ENCODE measurements at places on chromosomes 11 and 22. TPM values are rescaled to one million over a fixed set of nuclear protein-coding genes. Genes with fewer than 3 reads are reported as not detected.

WBP2NL gene
- total RNA-seq: 2.0 TPM

SLC1A2 gene
- total RNA-seq: not detected

APBB1 gene
- total RNA-seq: 51.1 TPM

BCO2 gene
- total RNA-seq: 1.4 TPM

KCTD21 gene
- total RNA-seq: 10.6 TPM

SLC22A9 gene
- total RNA-seq: not detected

UCP3 gene
- 3.6 TPM for total RNA-seq

CCDC73 gene
- 0.11 TPM for total RNA-seq

TSKU gene
- total RNA-seq: 2.3 TPM

NCAM1 gene
- total RNA-seq: 0.23 TPM

SAAL1 gene
- total RNA-seq: 33.7 TPM

TPST2 gene
- total RNA-seq: 20.0 TPM

MMP8 gene
- total RNA-seq: not detected

RAG2 gene
- total RNA-seq: not detected

PIWIL4 gene
- total RNA-seq: 1.0 TPM

CCDC157 gene
- total RNA-seq: 5.5 TPM

DYNC2H1 gene
- total RNA-seq: 0.68 TPM

APOL4 gene
- total RNA-seq: 1.8 TPM

CRYAB gene
- not detected for total RNA-seq

HOATZ gene
- not detected for total RNA-seq

TSGA10IP gene
- not detected for total RNA-seq

RELA gene
- total RNA-seq: 85.3 TPM

ARHGAP8 gene
- total RNA-seq: 0.52 TPM

MCAM gene
- 2.0 TPM for total RNA-seq

VSIG2 gene
- not detected for total RNA-seq

TMEM191C gene
- total RNA-seq: 2.6 TPM

PNPLA5 gene
- not detected for total RNA-seq

PAX6 gene
- total RNA-seq: not detected

YPEL4 gene
- total RNA-seq: 0.48 TPM

EML3 gene
- 126 TPM for total RNA-seq

KIF18A gene
- 27.4 TPM for total RNA-seq

C22orf31 gene
- total RNA-seq: not detected

IGLL1 gene
- 3.4 TPM for total RNA-seq

ARHGAP20 gene
- not detected for total RNA-seq

TEX12 gene
- total RNA-seq: 0.27 TPM

SAA1 gene
- not detected for total RNA-seq

FOSL1 gene
- 3.7 TPM for total RNA-seq

HBB gene
- total RNA-seq: not detected

MSANTD2 gene
- total RNA-seq: 11.9 TPM

MOGAT2 gene
- not detected for total RNA-seq

NUP98 gene
- 128 TPM for total RNA-seq

CHEK1 gene
- 94.4 TPM for total RNA-seq

GAL gene
- total RNA-seq: not detected

TBC1D22A gene
- total RNA-seq: 32.5 TPM

PRRG4 gene
- total RNA-seq: 1.0 TPM

PLEKHA7 gene
- total RNA-seq: 2.0 TPM

POU2AF3 gene
- total RNA-seq: not detected

OR2AG2 gene
- 0.18 TPM for total RNA-seq

C11orf65 gene
- 0.39 TPM for total RNA-seq

GDPD4 gene
- not detected for total RNA-seq

FAM168A gene
- total RNA-seq: 25.9 TPM

All from T-helper 2 cell treated with Interferon-gamma antibody and Interleukin-4, amounts not matched to agents 100 ng/mL and 5 ng/mL, for 36 hours (primary cell).